ENCODE measurements at places on chromosomes 12 and 14. TPM values are rescaled to one million over a fixed set of nuclear protein-coding genes. Genes with fewer than 3 reads are reported as not detected.

GRCh38 chr12:6314776-6315175 lies 4.3 kb downstream of the PLEKHG6 start:
- H3K4me3 ChIP-seq: no peak overlapping the region
- H3K36me3 ChIP-seq: no peaks in the 10 kb centered on the region
- H3K27me3 ChIP-seq: peaks cover 14% of the 10 kb centered on the region
- DNase-seq: no peak
- H3K4me1 ChIP-seq: peaks cover 16% of the 10 kb centered on the region

DNA sequence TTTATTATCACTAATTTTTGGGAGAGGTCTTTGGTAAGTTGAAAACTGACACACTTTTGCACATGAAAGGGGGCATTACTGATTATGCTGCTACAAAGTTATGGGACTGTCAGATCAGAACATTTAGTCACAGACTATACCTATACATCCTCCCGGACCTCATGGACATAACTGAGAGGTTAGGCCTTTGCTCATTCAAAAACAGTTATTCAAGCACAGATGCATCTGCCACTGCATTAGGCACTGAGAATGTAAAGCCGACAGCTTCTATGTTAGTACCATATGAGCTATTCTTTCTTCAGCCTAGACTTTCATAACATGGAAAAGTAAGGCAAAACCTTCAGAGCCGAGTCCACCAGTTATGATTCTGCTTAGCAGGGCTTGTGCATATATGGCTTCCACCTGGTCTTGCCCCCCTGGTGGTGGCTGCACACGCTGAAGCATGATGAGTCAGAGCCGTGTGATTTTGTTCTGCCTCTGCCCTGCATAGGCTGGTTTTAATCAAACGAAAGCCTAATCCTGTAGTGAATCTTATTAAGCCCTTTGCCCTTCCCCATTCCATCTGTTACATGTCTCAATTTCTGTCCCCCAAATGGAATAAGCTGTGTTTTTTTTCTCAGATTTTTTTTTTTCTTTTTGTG lies 21.8 kb upstream of the RNU6-8 start:
- no peaks in the 10 kb centered on the region for H3K36me3 ChIP-seq
- H3K4me1 ChIP-seq: no peaks in the 10 kb centered on the region
- no peak overlapping the region for H3K4me3 ChIP-seq
- no peak overlapping the region for H3K27ac ChIP-seq
- peaks cover 4% of the 10 kb centered on the region for H3K27me3 ChIP-seq
- DNase-seq: no peak

RD3L gene
- total RNA-seq: not detected

DNA sequence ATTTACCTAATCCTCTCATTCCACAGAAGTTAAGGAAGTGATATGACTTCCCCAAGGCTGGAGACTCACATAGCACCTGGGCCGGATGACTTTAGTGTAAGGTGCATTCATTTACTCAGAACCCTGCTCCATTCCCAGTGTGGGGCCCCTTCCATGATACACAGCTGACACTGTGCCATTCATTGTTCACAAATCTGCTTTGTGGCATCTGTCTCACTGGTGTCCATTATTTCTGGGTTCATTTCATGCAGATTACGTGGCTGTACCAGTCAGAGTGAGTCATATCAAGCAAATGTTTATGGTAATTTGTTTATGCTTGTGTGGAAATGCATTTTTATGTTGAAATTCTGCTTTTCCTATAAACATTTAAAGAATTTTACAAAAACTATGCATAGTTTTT lies 5.2 kb downstream of the ANO4 start:
- DNase-seq: no peak
- no peak overlapping the region for H3K27ac ChIP-seq
- no peak overlapping the region for H3K4me3 ChIP-seq
- peaks cover 9% of the 10 kb centered on the region for H3K27me3 ChIP-seq
- H3K36me3 ChIP-seq: no peaks in the 10 kb centered on the region

WASHC3 gene
- 54.7 TPM for total RNA-seq

SLC6A15 gene
- not detected for total RNA-seq

GRCh38 chr14:22380571-22381407 lies 208.2 kb downstream of the DAD1 start:
- no peak overlapping the region for H3K27ac ChIP-seq
- H3K4me1 ChIP-seq: no peaks in the 10 kb centered on the region
- H3K27me3 ChIP-seq: no peaks in the 10 kb centered on the region
- no peak overlapping the region for H3K4me3 ChIP-seq
- no peaks in the 10 kb centered on the region for H3K36me3 ChIP-seq

- no peak overlapping the region for H3K27ac ChIP-seq
- H3K4me1 ChIP-seq: no peaks in the 10 kb centered on the region
- no peaks in the 10 kb centered on the region for H3K27me3 ChIP-seq
- H3K36me3 ChIP-seq: no peaks in the 10 kb centered on the region
- no peak for DNase-seq
- no peak overlapping the region for H3K4me3 ChIP-seq
Measured at GRCh38 chr12:130124605-130125244, 37.5 kb upstream of the FZD10 start.

GRCh38 chr14:100503251-100503650 lies 84.0 kb downstream of the BEGAIN start:
- DNase-seq: no peak
- no peak overlapping the region for H3K4me3 ChIP-seq
- H3K27ac ChIP-seq: no peak overlapping the region
- H3K4me1 ChIP-seq: peaks cover 4% of the 10 kb centered on the region
- H3K36me3 ChIP-seq: peaks cover 3% of the 10 kb centered on the region
- peaks cover 2% of the 10 kb centered on the region for H3K27me3 ChIP-seq

- no peak overlapping the region for H3K27ac ChIP-seq
- H3K27me3 ChIP-seq: no peaks in the 10 kb centered on the region
- H3K4me3 ChIP-seq: no peak overlapping the region
- H3K4me1 ChIP-seq: no peaks in the 10 kb centered on the region
Measured at GRCh38 chr14:62792578-62792977, 252.7 kb downstream of the KCNH5 start.

Data from activated CD4-positive, alpha-beta memory T cell treated with anti-CD3 and anti-CD28 coated beads, Interleukin-2, amount 10 ng/mL, durations not matched to agents 7 days and 5 days (primary cell).